Vagina (tissue), 2 donors: ENCODE measurements at places on chromosomes 4 and X.

DNA sequence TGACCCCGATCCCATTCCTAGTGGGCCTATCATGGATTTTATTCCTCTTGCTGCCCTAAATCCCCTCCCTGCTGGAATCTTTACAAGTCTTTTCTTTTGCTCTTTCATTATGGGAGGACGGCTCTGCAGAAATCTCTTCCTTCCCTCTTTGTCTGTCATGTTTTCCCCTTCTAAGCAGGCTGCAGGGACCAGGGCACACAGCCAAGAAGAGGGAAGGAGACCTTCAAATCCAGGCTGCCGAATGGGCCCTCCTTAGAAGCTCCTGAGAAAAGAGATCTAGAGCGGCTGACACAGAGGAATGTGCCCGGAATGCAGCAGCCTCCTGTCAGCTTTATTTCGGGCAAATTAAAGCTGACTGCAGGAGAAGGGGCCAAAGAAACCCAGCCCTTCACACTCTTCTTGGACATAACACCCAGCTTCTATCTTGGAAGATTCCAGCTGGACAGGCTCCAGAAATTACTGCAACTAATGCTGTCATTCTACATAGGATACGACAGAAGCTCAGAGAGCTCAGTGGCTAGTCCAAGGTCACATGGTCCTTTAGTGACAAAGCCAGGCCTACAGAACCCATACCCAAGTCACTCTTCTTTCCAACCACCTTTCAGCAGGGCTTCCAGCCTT is 187.8 kb upstream of the NHS start:
- no peak overlapping the region for H3K27ac ChIP-seq
- H3K36me3 ChIP-seq: no peaks in the 10 kb centered on the region
- no peaks in the 10 kb centered on the region for H3K27me3 ChIP-seq
- H3K4me3 ChIP-seq: no peak overlapping the region
- H3K4me1 ChIP-seq: no peaks in the 10 kb centered on the region

GRCh38 chr4:182770996-182771514 is 146.1 kb downstream of the DCTD start:
- no peaks in the 10 kb centered on the region for H3K4me1 ChIP-seq
- no peak overlapping the region for H3K4me3 ChIP-seq
- no peaks in the 10 kb centered on the region for H3K36me3 ChIP-seq

DNA sequence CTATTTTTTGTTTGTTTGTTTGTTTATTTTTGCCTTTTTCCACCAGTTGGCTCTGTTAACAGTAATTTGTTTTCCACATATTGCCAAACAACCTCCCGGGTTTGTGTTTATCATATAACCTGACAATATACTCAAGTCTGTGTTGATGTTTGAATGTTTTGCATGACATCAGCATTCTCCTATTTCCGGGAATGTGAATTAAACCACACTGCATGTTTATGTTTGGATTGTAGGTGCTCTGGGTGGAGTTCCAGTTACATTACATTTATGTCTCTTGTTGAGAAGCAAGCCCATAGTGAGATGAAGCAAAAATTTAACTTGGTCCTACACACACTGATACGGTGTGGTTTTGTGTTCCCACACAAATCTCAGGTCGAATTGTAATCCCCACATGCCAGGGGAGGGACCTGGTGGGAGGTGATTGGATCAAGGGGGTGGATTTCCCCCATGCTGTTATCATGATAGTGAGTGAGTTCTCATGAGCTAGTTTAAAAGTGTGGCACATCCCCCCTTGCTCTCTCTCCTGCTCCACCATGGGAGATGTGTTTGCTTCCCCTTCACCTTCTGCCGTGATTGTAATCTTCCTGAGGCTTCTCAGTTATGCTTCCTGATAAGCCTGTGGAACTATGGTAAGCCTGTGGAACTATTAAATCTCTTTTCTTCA is 54.4 kb upstream of the CLNK start:
- no peak overlapping the region for H3K4me3 ChIP-seq
- no peaks in the 10 kb centered on the region for H3K27me3 ChIP-seq
- DNase-seq: no peak
- H3K4me1 ChIP-seq: no peaks in the 10 kb centered on the region
- no peak overlapping the region for H3K27ac ChIP-seq
- H3K36me3 ChIP-seq: no peaks in the 10 kb centered on the region

- H3K27ac ChIP-seq: no peak overlapping the region
- peaks cover 34% of the 10 kb centered on the region for H3K4me1 ChIP-seq
- H3K4me3 ChIP-seq: no peak overlapping the region
- H3K27me3 ChIP-seq: no peaks in the 10 kb centered on the region
- no peaks in the 10 kb centered on the region for H3K36me3 ChIP-seq
Observed at GRCh38 chr4:101292214-101292613, 55.1 kb downstream of the PPP3CA start.

GRCh38 chr4:173247321-173247720 is 78.7 kb downstream of the GALNT7 start:
- H3K27me3 ChIP-seq: no peaks in the 10 kb centered on the region
- H3K4me3 ChIP-seq: no peak overlapping the region
- H3K36me3 ChIP-seq: no peaks in the 10 kb centered on the region
- H3K4me1 ChIP-seq: peaks cover 5% of the 10 kb centered on the region
- H3K27ac ChIP-seq: no peak overlapping the region

DNA sequence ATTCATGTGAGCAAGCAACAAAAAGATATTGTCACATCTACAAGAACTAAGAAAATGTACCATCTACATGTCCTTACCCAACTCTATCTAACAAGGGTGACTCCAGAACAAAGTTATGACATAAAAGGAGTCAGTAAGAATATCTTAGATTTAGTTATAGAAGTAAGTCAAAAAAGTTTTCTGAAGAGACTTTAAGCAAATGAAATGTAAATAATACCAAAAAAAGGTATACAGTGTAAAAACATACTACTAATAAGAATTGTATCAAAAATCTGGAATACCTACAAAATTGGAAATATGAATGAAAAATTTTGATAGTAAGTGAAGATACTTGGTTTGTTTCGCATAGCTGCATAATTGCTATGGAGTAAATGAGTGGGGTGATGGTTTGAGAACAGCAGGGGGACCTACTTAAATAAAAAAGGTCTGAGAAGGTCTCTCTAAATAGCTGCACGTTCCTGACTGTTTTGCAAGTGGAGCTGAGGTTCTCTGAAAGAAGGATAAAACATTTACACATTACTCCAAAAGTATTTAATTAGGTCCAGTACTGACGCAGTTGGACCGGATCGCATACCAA is 51.0 kb upstream of the ENPP6 start:
- no peaks in the 10 kb centered on the region for H3K36me3 ChIP-seq
- H3K4me3 ChIP-seq: no peak overlapping the region
- DNase-seq: no peak
- H3K4me1 ChIP-seq: no peaks in the 10 kb centered on the region

DNA sequence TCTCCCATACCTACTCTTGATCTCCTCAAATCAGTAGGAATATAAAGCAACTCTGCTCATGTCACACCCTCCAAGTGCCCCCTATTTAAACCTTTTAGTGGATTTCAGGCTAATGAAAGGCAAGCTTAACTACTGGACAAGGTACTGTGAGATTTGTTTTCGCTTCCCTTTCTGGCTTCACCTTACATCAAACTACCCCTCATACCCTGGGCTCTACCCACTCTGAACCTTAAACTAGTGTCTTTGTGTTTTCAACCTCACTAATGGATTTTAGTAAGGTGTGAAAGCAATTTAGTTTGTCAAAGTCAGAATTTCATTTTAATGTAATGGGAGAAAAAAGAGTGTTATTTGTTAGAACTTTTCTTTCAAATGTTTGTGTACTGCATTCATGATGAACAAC is 291.7 kb downstream of the INPP4B start:
- H3K27me3 ChIP-seq: no peaks in the 10 kb centered on the region
- H3K27ac ChIP-seq: no peak overlapping the region
- DNase-seq: no peak
- no peak overlapping the region for H3K4me3 ChIP-seq
- H3K36me3 ChIP-seq: no peaks in the 10 kb centered on the region
- H3K4me1 ChIP-seq: peaks cover 6% of the 10 kb centered on the region

GRCh38 chr4:10670321-10670720 is 14.2 kb downstream of the CLNK start:
- no peak for DNase-seq
- H3K36me3 ChIP-seq: no peaks in the 10 kb centered on the region
- H3K4me3 ChIP-seq: no peak overlapping the region
